ENCODE measurements at places on chromosomes 2 and 18. TPM values are rescaled to one million over a fixed set of nuclear protein-coding genes. Genes with fewer than 3 reads are reported as not detected.

Gene AMER3
- total RNA-seq = not detected

Gene NR4A2
- total RNA-seq = 1.2 TPM

Gene ITGA6
- total RNA-seq = 5.7 TPM

Gene RTP5
- total RNA-seq = not detected

DNA sequence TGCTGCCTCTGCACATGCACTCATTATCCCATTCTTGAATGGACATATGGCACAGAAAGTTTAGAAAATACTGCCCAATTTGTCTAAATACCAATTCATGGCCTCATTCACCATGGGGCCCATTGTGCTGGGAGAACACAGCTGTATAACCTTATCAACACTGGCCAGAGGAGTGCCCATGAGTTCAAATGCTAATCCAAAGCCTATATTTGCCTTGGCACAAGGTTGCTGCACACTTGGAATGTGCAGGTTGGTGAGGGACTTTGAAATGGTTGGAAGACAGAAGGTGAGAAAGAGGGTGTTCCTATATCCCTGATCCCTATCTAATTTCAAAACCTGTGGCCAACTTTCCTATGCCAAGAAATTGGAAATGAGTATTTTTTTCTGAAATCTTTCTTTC is 693.9 kb upstream of the ID2 start:
- no peak for DNase-seq

GRCh38 chr2:50712569-50712968 is 319.4 kb downstream of the NRXN1 start:
- no peak for DNase-seq

GRCh38 chr2:217650229-217650628 is 352.6 kb downstream of the TNS1 start:
- no peak for DNase-seq

- DNase-seq = no peak
These were observed 20.5 kb upstream of the BCL2L11 start for GRCh38 chr2:111100087-111100764.

GRCh38 chr2:133413863-133414262 is 154.4 kb downstream of the NCKAP5 start:
- DNase-seq = no peak

- DNase-seq = no peak
These were observed 212.6 kb downstream of the TNS1 start for GRCh38 chr2:217790195-217790594.

DNA sequence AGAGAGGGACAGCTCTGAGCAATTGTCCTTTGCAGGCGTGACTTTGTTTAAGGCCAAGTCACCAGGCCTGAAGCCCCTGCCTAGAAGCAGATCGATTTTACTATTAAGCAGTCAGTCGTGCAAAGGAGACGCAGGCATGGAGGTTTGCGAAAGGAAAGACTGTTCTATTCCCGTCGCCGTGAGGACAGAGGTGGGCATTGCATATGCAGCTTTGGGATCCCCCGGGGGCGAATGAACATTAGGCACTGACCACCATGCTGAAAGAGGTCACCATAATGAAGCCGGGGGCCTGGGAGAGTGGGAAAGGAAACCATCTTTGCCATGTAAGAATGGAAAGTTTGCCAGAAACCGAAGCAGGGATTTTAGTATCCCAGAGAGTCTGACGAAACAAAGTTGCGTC is 231.6 kb downstream of the BCL11A start:
- no peak for DNase-seq

- DNase-seq = no peak
These were observed 63.7 kb downstream of the IL1R2 start for GRCh38 chr2:102055346-102055990.

DNA sequence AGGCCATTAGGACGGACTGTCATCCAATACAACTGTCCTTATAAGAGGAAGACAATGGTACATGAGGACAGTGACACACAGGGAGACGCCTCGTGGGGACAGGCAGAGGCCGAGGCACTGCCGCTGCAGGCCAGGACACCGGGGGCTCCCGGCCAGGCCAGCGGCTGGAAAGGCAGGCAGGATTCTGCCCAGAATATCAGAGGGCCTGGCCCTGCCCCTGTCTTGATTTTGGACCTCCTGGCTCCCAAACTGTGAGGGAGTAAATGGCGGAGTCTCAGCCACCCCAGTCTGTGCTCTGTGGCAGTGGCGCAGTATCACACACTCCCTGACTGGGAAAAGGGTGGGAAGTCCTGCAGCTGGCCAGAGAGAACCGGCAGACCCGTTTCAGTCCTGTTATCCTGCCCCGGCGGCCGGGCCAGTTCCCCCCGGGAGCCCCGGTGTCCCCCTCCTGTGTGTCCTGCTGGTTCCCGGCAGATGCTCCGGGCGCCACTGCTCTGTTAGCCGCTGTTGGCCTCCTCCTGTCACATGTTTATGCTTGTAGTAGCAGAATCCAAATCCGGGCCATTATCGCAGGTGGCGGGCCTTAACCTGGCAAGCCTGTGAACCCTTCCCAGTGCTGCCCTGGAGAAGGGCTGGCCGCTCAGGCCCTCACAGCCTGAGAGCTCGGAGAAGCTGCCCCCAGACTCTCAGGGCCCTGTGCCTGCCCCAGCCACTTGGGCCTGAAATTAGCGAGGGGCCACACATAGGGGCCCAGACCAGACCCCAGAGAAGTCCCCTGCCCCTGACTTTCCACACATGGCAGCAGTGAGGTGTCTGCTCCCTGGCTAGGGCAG is 31.4 kb upstream of the TAF1B start:
- no peak for DNase-seq

DNA sequence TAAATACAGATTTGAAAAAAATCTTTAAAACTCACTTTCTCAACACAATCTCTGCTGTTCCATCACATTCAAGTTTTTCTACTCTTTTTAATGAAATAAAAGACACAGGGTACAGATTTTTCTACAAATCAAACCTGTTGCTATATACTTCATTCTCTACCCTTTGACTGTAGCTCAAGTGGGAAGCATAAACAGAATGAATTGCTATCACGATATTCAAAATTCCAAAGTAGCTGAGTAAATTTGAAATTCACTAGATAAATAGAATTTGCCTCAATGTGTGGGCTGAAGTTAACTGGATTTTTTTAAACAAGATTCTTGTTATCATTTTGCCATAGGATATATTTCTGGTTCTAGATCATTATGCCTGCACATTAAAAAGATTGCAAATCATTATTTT is 185.9 kb downstream of the ZNF521 start:
- DNase-seq = no peak

DNA sequence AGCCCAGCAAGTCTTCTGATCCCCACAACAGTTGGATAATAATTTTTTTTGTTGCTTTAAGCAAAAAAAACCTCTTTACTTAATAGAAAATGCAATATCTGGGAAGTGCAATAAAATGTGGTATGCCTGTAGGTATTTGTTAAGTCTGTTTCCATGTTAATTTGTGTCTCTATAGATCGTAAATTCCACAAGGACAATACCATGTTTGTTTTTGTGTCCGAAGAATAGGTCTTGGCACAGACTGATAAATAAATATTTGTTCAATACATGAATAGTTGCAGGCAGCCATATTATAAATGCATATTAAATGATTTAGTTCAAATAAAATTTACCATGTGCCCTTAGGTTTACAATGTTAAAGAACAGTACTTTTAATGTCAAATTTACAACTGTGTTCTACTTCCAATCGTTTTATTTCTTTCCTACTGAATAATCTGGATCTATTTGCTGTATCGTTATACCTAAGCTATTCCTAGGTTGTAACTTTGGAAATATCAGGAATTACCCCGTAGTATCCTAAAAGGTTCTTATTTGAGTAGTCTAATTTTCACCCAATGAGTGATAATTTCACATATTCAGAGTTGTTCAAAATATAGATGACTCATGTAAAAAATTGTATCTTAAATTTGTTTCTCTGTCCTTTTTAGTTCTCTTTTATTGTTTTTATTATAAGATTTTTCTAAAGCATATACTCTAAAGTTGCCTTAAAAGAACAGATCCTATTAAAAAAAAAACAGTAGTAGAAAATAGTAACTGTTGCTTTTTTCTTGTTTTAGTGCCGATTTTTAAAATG is 151.8 kb downstream of the EHBP1 start:
- no peak for DNase-seq

All from chondrocyte (in vitro differentiated cells).